CD8-positive, alpha-beta T cell (primary cell): ENCODE measurements at places on chromosomes 7 and 10.

DNA sequence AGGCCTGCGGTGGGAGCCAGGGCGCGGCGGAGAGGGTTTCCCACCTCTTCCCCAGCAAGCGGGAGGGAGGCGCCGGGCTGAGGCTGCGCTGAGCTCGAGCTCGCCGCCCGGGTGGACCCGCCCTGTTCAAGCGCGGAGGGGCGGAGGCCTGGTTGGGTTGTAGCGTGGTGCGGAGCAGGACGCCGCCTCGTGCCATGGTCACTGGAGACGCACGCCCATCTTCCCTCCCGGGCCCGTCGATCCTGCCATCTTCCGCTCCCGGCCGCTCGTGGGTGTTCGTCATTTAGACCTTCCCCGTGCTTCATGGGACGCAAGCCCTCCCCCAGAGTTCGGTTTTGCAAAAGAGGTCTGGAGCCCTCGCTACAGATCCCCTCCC is 9.3 kb upstream of the EN2 start:
- no peak for DNase-seq

GRCh38 chr7:130831817-130832481 is 97.9 kb upstream of the KLF14 start:
- no peak for DNase-seq

- no peak for DNase-seq
Observed at GRCh38 chr10:6503171-6503570, 76.9 kb downstream of the PRKCQ start.

DNA sequence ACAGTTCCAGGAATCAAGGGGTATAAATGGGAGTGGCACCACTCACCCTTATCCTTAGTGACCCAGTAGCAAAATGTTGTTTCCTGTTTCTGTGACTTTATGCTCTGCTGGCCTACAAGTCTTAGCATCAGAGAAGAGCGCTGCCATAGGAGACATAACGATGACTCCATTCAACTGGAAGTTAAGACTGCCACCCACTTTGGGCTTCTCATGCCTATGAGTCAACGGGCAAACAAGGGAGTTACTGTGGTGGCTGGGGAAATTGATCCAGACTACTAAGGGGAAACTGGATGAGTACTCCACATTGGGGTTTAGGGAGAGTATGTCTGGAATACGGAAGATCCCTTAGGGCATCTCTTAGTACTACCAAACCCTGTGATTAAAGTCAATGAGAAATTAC is 40.6 kb upstream of the PIK3CG start:
- no peak for DNase-seq

DNA sequence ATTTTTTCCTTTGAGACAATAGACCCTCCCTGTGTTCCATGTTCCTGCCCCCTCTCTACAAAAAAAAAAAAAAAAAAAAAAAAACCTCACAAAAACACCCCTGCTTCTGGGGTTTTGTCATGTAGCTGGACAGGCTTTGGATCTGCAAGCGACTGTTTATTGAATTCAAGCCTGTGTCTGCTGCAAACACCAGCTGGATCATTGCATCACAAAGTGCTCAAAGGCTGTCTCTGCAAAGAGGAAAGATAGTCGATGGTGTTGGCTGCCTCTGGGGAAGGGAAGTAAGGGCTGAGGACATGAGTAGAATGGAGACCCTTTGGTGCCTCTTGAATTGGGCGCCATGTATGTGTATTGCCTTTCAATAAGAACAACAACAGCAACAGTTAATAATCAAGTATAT is 471.2 kb downstream of the PLXNA4 start:
- DNase-seq: no peak
